ENCODE measurements at places on chromosomes 16 and 17. TPM values are rescaled to one million over a fixed set of nuclear protein-coding genes. Genes with fewer than 3 reads are reported as not detected.

USP43 gene
- 0.26 TPM for total RNA-seq

MYO15A gene
- total RNA-seq = 1.4 TPM

KCTD11 gene
- 8.9 TPM for total RNA-seq

SDR42E2 gene
- total RNA-seq = not detected

C17orf78 gene
- total RNA-seq = not detected

All from articular chondrocyte of knee joint (primary cell).